ENCODE measurements at places on chromosomes 1 and 21.

- DNase-seq: no peak
These were observed 2.6 kb upstream of the TAGLN2 start for GRCh38 chr1:159927849-159928431.

GRCh38 chr1:69913977-69914376 lies 291.4 kb downstream of the LRRC40 start:
- DNase-seq: no peak

- no peak for DNase-seq
These were observed at the start of gene LENEP for GRCh38 chr1:154993572-154994268. TSS of gene LENEP (plus strand) at chr1:154993586. CDS start at chr1:154993608, 22 bp downstream.

- no peak for DNase-seq
These were observed 107.4 kb upstream of the ZBTB40 start for GRCh38 chr1:22344329-22344630.

GRCh38 chr1:8211883-8212579 lies 105.9 kb upstream of the SLC45A1 start:
- no peak for DNase-seq

DNA sequence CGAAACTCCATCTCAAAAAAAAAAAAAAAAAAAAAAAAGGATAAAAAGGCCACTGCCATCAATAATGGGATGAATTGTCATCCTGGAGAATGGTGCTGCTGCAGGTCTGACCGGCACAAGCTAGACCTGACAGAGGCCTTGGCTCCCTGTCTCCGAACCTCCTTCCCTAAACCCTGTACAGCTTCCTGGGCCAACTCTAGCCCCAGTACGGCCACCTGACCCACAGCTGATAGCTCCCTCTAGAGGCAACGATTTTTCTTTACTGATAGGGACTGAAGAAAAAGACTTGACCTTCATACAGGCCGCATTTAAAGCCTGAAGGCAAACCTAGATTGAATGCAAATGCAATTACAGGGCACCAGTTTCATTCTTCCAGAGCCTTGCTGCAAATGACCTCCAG lies 30.7 kb downstream of the NOL9 start:
- DNase-seq: no peak

GRCh38 chr1:185155600-185156287 lies 1.0 kb downstream of the TRMT1L start:
- no peak for DNase-seq

All from activated T-helper 1 cell treated with Interleukin-2 at 50 U/mL for 16 hours (primary cell).